Stimulated activated CD8-positive, alpha-beta memory T cell treated with anti-CD3 and anti-CD28 coated beads, Interleukin-2, amount 100 ng/mL, for 1 hour (primary cell): ENCODE measurements at places on chromosomes 12 and 14.

DNA sequence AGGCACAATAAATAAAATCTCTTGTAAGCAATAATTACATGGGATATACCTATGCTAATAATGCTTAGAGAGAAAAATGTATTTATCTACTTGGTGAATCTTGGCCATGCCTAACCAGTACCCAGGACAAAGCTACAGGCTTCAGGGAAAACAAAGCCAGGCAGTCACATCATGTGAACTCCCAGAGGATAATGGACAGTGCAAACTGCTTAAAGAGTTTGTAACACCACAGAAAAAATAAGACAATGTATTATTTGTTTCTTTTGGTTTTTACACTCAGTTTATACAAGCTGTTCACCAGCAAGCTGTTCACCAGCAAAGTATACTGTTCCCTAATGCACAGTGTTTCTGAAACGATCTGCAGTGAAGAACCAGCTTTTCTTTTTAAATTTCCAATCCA lies 38.0 kb downstream of the DICER1 start:
- no peak for DNase-seq

- no peak for DNase-seq
Measured at GRCh38 chr14:48714366-48714765, 871.8 kb downstream of the RPS29 start.

- no peak for DNase-seq
Measured at GRCh38 chr12:105100998-105101397, 6.5 kb upstream of the WASHC4 start.

DNA sequence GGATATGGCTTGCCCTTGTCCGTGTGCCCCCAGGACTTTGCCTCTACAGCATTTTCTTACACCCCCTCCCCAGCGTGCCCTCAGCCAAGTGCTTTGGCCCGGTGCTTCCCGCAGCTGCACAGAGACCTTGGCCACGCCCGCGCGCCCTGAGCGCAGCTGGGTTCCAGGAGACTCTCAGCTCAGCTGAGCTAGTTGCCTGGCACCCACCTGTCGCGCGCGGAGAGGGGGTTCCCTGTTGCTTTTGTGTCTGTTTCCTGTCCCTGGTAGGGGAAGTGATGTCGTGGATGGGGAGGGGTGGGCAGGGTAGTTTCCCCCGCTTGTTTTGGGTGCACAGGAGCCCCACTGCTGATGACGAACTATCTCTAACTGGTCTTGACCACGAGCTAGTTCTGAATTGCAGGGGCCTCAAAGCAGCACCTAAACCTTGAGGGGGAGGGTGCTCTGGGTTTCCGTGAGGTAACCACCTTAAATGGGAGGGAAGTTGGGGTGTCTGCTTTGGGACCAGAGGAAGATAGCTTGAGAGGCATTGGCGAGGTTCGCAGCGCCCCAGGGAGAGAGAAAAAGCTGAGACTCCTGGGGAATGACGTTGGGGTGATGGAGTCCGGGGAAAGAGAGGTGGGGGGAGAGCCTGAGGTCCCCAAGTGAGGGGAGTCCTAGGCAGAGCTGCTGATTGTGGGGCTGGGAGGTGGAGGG lies 1.5 kb downstream of the DIO3 start:
- no peak for DNase-seq

GRCh38 chr14:93103392-93104080 lies 12.2 kb downstream of the ITPK1 start:
- DNase-seq, result no peak

DNA sequence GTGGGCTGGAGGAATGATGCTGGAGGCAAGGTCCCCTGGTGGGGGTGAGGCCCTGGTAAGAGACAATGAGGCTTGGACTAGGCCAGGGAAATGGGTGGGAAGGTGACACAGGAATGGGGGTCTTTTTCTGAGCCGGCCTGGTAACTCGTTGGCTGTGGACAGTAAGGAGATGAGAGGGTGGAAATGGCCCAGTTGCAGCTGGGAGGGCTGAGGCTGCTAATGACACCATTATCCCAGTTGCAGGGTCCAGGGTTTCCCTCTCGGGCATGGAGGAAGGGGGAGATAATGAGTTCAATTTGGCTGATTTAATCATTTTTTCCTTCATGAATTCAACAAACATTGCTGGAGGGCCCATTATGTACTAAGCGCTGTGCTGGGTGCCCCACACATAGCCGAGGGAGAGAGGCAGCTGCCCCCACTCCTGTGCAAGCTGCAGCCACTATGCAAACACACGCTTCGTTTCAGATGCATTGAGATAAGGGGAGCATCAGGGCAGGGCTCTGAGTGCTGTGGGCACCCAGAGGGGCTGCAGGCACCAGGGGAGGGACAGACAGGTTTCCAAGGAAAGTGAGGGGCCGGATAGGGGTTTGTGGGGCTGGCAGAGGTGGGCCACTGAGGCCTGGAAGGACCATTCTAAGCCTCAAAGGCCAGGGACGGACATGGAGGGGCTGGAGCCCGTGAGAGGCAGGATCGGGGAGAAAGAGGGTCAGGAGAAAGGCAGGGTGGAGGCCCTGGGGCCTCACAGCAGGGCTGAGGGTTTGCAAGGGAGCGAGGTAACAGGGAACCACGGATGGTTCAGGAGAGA lies 43.2 kb upstream of the MEG3 start:
- no peak for DNase-seq

- DNase-seq, result no peak
Measured at GRCh38 chr12:7042842-7043241, 17.7 kb upstream of the C1S start.

DNA sequence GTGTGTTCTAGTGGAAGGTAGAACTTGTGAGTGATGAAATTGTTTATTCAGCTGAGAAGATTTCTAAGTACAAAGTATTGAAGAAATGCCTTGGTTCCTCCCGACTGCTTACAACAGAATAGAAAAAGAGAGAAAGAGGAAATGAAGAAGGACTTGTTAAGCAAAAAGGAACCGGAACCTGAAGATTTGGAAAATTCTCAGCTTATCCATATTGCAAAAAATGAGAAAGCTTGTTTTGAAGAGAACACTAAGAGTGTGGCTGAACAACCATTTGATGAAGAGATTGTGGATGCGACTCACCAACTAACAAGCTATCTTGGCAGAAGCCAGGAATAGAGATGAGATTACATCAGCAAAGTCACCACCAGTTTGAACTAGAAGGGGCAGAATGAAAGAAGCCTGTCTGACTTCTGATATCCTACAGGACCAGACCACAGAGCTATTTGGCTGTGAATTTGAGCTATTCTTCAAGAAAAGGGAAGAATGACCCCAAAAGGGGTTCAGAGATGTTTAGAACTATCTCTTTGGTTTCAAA lies 15.1 kb downstream of the NDUFA9 start:
- DNase-seq, result no peak

DNA sequence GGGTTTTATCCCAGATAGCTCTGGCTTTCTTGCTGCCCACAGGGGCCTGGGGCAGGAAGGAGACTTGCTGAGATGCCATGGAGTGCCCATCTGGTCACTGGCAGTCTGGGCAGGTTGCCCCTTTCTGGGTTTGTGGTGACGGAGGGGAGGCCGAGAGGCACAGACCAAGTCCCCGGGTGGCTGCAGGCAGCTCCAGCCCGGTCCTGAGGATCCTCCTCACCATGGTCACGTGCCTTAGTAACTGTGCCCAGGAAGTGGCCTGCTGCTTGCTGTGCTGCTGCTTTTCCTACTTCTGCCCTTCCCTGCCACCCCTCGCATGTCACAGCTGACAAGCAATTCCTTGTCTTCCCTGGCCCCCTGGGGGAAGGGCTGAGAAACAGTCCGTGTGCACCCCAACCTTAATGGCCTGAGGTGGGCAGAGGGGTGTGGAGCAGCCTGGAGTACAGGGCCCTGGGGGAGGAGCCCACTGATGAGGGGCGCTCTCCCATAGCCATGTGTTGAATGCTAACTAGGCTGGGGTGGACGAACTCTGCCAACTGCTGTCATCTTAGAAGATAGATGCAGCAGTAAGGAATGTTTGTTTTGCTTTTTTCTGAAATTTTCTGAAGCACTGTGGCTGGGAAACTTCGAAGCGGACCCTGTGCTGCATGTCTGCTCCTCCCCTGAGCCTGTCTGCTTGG lies 54.9 kb upstream of the SRSF5 start:
- no peak for DNase-seq

GRCh38 chr12:48489012-48489411 lies 6.7 kb downstream of the C12orf54 start:
- no peak for DNase-seq

DNA sequence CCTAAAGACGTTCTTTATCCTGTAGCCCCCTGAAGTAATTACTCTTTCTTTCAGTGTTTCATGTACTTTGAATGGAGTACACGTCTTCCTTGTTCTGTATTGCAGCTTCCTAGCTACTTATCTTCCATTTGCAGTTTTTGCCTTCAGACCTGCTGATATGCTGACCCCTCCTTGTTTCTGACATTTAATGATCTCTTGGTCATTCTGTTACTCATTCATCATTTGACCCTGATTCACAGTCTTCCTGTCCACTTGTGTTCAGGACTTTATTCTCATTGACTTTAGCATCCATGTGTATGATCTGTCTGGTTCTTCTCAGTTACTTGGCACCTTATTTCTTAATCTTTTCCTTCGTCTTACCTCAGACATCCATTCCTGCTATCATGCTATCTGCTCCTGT lies 22.2 kb downstream of the CPSF2 start:
- no peak for DNase-seq

- no peak for DNase-seq
Measured at GRCh38 chr12:34205401-34205800, 183.1 kb downstream of the ALG10 start.

DNA sequence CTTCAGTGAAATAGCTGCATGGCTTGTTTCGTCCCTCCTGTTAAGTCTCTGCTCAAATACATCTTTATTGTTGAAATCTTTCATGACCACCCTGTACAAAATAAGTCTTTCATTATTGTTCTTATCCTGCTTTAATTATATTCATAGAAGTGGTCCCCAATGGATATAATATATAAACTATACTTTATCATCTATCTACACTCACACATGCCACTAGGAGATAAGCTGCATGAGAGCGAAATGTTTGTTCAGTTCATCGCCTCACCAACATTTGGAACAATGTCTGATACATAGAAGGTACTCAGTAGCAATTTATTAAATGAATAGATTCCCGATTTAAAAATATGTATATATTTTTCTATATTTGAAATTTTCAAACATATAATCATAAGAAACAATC lies 254.0 kb upstream of the ATXN7L3B start:
- DNase-seq, result no peak

- no peak for DNase-seq
Measured at GRCh38 chr12:92362785-92363184, 217.1 kb upstream of the BTG1 start.

DNA sequence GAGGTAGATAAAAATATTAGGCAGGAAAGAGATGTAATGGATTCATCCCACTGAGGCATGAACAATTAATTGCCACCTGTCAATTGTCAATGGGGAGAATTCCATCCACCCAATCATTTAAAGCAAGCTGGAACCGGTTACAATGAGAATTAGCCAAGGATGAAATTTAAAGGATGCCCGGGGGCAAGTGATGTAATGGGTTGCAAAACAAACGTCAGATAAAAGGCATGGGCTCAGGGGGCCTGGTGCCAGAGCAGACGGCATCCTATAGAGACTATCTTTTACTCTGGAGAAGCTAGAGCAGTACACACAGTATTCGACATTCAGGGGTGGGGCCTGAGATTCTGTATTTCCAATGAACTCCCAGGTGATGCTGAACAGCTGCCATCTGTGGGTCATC lies 80.5 kb upstream of the ZFP36L1 start:
- no peak for DNase-seq

DNA sequence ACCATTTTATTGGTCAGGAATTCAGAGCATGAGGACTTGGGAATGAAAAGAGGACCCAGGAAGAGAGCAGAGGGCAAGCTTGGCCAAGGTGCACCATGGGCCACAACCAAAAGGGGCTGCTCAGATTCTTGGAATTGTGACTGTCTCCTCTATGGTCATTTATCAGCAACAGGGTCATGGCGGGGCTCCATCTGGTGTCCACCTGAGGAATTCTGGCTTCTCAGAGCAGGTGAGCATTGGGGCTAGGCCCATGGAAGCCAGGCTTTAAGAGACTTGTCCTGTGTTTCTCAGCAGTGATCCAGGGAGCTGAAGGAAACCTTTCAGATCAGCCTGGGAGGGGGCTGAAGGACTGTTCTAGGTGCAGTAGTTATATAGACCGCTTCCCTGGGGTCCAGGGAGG lies 2.6 kb upstream of the RIN3 start:
- DNase-seq, result no peak

DNA sequence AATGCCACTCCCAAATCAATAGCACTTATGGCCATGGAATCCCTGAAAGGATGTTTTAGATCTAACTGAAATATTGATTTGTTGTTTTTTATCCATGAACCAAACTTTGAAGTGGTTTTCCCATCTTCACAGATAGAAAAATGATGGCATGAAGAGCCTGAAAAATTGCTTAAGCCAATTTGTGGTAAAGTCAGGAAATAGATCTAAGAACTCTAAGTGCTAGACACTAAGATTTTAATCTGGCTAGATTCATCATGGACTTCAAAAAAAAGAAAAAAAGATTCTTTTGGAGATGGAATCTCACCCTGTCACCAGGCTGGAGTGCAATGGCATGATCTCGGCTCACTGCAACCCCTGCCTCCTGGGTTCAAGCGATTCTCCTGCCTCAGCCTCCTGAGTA lies 45.0 kb upstream of the STRN3 start:
- DNase-seq, result no peak

GRCh38 chr14:74506411-74506851 lies 12.9 kb downstream of the ISCA2 start:
- no peak for DNase-seq

- no peak for DNase-seq
Measured at GRCh38 chr12:48630346-48630745, 51.7 kb downstream of the KANSL2 start.

DNA sequence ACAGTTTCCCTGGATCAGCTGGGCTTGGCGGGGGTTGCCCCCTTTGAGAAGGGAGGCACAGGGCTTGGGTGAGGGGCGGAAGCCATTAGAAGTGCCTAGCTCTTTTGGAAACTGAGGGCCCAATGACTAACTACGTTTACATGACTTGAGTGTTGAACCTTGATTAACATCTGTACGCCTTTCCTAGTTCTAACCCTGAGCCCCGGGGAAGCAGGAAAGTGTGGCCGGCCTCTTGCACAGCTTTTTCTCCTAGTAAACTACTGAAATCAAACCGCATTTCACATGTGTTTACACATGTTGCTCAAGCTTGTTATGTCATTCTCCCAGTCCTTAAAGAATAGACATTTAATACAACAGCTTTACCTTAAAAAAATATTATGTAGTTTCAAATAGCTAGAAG lies 1356.4 kb upstream of the TMEM132C start:
- DNase-seq, result no peak

GRCh38 chr14:72614365-72614764 lies 279.5 kb downstream of the DPF3 start:
- DNase-seq, result no peak

GRCh38 chr14:99945732-99946651 lies 119.2 kb upstream of the EVL start:
- DNase-seq, result no peak

GRCh38 chr12:52906191-52906601 lies 1.3 kb upstream of the KRT8 start:
- DNase-seq, result no peak

DNA sequence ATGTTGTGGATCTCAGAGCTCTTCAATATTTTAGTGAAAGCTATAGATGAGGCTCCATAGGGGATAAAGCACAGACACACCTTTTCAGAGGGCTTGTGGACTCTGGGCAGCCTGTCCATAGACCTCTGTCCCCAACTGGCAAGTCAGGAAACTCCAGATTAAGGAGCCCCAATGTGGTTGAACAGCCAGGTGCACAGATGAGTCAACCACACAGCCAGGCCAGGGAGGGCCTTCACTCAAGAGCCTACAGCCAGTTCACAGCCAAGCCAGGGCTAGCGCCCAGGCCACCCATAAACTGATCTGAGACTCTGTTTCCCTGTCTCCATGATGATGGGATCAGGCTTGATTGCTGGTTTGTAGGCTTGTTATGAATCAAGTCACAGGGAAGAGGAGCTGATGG lies 1.0 kb upstream of the BDKRB2 start:
- no peak for DNase-seq

- no peak for DNase-seq
Measured at GRCh38 chr12:79706156-79706555, 15.4 kb upstream of the PAWR start.
